ENCODE measurements at places on chromosomes 4 and X.

DNA sequence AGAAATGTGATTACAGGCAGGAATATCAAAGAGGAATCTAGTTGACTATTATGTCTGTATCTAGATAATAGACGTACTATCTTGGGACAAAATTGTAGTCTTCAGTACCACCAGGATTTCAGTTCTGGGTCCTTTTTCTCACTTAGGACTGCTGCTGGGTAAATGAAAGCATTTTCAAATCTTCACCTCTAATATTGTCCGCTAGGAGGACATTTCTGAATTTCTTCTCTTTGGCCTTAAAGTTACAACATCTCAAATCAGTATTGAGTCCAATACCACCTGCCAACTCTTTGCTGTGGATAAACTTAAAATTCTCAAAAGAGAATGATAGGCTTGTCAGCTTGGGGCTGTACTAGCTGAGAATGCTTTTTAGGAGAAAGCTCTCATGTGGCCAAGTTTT lies 6.0 kb downstream of the FGF16 start:
- no peak for DNase-seq

DNA sequence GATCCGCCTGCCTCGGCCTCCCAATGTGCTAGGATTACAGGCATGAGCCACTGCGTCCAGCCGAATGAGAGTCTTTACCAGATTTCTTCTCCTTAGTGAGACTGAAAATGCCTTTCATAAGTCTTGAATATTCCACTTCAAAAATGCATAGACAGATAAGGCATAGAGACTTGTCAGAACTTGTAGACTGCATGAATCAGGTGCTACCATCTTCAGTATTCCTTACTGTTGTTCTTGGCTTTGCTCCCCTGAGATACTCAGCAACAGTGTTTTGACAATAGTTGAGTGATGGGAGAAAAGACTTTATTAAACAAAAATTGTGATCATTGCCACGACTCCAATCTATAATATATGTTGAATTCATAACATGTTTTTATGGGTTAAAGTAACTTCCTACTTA lies 11.0 kb downstream of the TKTL2 start:
- no peak for DNase-seq

DNA sequence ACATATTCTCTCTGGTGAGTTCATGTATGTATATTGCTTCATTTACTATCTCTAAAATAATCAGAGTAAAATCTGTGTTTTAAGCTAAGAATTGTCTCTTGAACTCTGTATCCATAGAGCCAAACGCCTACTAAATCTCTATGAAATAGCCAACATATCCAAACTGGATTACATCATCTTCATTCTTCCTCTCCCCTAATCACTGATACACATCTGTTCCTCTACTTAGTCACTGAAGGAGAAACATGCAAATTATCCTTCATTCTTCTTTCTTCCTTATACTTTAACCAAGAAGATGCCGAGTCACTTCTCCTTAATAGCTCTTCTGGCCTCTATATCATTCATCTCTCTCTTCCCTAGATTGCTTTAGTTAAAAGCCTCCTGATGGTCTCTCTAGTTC lies 630.4 kb upstream of the FTHL17 start:
- DNase-seq, result no peak

- no peak for DNase-seq
These were observed 119.3 kb downstream of the AFF1 start for GRCh38 chr4:87053802-87054767.

DNA sequence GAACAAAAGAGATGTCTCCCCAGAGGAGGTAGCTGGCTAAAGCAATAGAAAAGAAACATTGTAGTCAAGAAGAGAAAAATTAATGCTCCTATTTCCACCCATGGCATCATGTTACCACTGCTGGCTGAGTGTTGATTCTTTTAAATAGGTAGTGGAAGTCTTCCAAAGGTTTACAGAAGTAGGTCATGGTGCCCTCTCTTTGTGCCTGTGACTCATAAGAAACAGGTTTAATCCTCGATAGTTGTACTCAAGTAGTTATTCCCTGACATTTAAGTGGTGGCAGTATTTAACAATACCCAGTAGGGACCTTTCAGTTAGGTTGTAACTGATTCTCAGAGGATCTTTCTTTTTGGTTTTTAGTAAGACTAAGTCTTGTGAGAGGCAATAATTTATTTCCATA lies 247.8 kb downstream of the TEX13A start:
- DNase-seq, result no peak

DNA sequence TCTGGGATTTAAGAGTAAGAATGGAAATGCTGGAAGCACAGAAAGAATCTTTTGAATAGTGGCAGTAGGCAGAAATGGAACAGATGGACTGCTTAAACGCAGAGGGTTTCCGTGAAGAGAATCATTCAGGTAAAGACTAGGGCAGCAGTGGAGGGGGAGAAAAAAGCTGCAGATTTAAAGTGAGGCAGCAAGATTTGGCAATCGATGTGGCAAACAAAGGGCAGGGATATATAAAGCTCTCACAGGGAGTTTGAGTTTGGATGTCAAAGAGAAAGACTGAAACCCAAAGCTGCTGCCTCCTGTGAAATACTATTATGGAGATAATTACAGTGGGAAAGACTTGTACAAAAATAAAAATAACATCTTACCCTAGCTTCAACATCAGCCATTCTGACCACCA lies 384.0 kb downstream of the CENPC start:
- DNase-seq, result no peak

GRCh38 chr4:150768497-150768896 lies 186.5 kb downstream of the MAB21L2 start:
- no peak for DNase-seq

GRCh38 chr4:173801361-173801760 lies 271.3 kb upstream of the HAND2 start:
- DNase-seq, result no peak

DNA sequence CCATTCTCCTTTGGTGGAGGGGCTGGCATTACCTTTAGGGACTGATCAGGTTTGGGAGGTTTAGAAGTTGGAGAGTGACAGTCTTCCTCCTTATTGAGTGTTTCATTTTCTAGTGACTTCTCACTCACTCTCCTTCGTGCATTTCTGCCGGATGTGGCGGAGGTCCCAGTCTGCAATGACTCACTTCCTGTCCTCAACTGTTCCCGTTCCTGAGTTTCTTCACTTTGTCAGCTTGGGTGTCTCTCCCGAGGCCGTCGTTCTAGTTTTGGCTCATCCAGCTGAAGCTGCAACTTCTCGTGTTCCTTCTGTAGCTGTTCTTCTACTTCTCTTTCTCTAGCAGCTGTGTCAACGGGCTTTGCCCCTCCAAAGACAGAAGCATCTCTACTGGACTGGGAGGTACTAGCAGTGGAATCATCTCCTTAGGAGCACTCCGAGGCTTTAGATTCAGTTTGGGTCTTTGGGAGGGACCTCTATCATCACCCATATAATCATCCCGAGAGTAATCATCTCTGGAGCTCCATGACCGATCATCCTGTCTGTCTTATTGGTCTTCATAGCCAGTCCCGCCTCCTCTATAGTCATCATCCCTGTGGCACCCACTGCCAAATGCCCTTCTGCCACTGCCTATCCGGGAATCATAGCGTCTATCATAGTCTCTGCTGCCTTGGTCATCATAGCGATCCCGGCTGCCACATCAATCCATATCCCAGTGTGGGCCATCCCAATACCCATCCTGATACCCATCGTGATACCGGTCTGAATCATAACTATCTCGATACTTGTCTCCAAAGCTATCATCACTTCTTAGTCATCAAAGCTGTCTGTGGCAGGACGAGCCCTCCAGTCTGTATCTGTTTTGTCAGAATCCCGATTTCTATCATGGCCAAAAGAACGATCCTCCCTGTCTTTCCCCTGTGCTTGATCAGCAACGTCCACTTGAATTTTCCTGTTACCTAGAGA lies 35.3 kb upstream of the VSIG4 start:
- no peak for DNase-seq

GRCh38 chr4:105234582-105234981 lies 87.9 kb downstream of the TET2 start:
- no peak for DNase-seq

DNA sequence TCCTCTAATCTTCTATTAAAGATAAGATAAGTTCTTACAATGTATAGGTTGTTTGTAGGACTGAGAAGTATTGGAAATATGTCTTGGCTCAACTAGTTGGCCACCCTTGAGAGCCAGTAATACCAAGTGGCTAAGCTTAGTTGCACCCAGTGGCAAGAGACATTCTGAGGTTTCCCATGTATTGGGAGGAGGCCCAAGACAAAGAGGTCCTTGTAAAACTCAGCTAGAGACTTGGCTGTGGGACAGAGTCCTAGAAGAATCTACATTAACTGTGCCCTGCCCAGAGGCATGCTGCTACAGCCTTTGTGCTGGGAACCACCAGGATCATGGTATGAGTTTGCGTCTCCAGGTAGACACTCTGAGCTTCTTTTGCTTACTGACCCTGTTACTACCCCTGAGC lies 41.9 kb upstream of the SLC4A4 start:
- no peak for DNase-seq

DNA sequence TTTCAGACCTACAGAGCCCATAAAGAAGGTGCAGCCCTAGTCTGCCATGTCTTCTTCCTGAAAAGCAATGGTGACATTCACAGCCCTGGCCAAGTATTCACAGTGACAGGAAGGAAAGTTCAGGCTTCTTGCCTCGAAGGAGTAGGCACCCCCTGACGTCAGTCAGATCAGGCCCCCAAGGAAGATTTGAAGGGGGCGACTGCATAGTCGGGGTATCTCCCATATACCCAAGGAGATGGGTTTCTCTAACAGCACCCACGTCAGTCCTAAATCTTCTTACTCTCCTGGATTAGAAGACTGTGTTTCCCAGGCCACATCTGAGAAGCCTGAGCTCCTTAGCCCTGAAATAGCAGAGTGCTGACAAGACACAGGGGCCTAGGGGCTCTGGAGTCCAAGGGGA lies at the start of gene PPEF2:
PPEF2 (minus strand) TSS at position 101 of the 400 bp plus-strand sequence. CDS start 6,127 bp downstream, outside the sequence.
- no peak for DNase-seq

GRCh38 chrX:120200851-120201250 lies 42.4 kb downstream of the RHOXF2 start:
- DNase-seq, result no peak

DNA sequence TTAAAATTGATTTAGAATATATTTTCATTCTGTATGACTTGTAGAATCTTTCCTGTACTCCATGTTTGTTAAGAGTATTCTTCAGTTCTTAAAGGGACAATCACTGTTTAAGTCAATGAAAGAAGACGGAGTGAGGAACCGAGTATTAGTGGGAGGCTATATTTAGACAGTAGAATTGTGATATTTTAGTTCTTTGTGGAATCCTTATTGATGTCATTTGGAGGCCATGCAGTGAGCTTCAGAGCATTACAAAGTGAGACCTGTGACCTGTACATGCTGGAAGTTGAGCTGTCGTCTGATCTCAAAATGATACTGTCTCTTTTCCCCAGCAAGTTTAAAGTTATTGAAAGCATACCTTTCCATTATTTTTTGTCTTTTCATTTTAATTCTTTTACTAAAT lies 394.7 kb downstream of the GALNTL6 start:
- no peak for DNase-seq

DNA sequence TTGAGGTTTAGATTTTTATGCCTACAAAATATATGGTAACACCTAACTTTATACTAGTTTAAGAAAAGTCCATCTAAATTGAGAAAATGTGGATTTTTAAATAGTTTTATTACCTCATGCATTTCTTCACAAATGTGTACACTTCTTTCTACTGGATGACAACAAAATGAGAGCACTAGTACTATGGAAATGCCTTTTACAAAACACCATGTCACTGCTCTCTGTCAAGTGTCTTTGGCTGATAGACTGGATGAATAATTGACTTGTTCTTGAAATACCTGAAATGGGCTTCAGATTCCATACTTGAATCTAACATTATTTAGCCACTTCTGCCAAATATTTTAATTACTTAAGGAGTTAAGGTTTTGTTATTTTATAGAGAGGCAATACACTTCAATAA lies 49.5 kb downstream of the AMELX start:
- DNase-seq, result no peak

GRCh38 chr4:41358647-41359421 lies 102.1 kb downstream of the UCHL1 start:
- peak; percentile 64 for DNase-seq

- DNase-seq, result no peak
These were observed 166.0 kb downstream of the STAG2 start for GRCh38 chrX:124127496-124127895.

DNA sequence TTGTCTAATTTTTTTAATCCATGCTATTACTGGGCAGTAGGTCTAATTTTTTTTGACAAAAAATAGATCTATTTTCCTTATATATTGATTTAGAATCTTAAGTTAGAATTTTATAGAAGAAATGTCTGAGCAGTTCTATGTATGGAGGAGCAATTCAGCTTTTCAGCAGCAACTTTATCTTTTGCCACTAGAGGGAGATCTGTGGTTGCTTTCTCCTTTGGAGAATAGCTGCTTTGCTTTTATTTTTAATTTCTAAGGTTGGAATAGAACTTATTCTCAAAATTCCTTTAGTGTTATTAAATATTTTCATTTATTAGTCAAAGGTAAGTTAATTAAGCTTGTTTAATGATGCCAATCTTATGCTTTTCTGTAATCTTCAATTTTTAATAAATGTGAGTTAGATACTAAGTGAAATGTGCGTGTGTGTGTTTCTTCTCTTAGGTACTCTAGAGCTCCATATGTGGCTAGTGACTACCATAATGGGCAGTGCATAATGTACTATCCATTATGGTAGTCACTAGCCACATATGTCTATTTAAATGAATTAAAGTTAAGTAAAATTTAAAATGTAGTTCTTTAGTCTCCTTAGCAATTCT lies 29.3 kb downstream of the FAM199X start:
- DNase-seq, result peak; percentile 8

- no peak for DNase-seq
These were observed 17.7 kb upstream of the PAQR3 start for GRCh38 chr4:78956975-78957374.

DNA sequence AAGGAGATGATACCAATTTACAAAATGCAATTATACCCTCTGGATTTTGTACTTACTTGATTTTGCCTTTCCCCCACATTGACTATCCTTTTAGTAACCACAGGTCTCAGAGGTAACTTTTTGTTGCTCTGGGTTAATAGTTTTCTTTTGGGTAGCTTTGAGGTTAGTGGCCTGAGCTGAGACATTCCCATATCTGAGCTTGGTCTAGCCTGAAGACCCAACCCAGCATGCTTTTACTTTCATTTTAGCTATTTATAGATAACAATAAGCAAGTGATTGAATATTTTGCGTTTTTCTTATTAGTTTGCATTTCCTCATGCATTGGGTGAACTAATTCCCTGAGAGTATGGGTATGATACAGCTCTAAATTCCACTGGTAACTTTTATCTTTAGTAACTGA lies 11.8 kb downstream of the HTN1 start:
- no peak for DNase-seq

- no peak for DNase-seq
These were observed 50.4 kb downstream of the SPARCL1 start for GRCh38 chr4:87478732-87479250.

GRCh38 chr4:15434676-15435075 lies 6.8 kb downstream of the C1QTNF7 start:
- no peak for DNase-seq

GRCh38 chr4:48237996-48238645 lies 31.5 kb downstream of the TEC start:
- DNase-seq, result no peak
